ENCODE measurements at places on chromosomes 6 and 20. TPM values are rescaled to one million over a fixed set of nuclear protein-coding genes. Genes with fewer than 3 reads are reported as not detected.

CST5 gene
- total RNA-seq = not detected

TINAG gene
- not detected for total RNA-seq

TCF21 gene
- not detected for total RNA-seq

ZSCAN26 gene
- total RNA-seq = 10.7 TPM

LHFPL5 gene
- total RNA-seq = not detected

DEFB126 gene
- total RNA-seq = not detected

C6orf15 gene
- not detected for total RNA-seq

ABHD16B gene
- not detected for total RNA-seq

ADTRP gene
- total RNA-seq = 62.4 TPM
